ENCODE measurements at places on chromosomes 7 and 10.
A peak's percentile ranks its signal among the peaks of the same experiment; 100 is the strongest.

- DNase-seq = no peak
Observed at GRCh38 chr10:124692100-124692446, 52.1 kb downstream of the FAM53B start.

DNA sequence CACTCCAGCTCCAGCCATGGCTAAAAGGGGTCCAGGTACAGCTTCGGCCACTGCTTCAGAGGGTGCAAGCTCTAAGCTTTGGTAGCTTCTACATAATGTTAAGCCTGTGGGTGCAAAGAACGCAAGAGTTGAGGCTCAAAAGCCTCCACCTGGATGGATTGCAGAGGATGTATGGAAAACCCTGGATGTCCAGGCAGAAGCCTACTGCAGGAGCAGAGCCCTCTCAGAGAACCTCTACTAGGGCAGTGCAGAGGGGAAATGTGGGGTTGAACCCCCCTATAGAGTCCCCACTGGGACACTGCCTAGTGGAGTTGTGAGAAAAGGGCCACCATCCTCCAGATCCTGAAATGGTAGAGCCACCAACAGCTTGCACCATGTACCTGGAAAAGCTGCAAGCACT, 10.7 kb upstream of the RNF32 start:
- DNase-seq = no peak

GRCh38 chr10:14369906-14370305, 39.2 kb upstream of the FRMD4A start:
- DNase-seq = no peak

GRCh38 chr7:158818325-158819213, 10.7 kb downstream of the ESYT2 start:
- DNase-seq = peak; percentile 84

DNA sequence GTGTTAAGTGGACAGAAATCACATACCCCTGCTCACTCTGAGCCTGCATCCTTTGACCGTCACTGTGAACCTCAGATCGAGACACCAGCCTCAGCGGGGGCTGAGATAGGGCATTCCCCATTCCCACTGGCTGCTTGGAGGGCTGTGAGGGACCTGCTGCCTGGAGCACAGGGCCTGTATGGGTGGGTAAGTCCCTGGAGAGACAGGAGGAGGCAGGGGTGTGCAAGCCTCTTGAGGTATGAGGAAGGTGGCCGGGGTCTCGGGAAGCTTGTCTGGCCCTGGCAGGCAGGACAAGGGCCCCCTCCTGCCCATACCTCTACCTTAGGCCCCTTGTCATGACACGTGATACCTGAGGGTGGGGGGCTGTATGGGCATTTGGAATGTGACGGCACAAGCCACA, 187.4 kb downstream of the MGMT start:
- DNase-seq = no peak

DNA sequence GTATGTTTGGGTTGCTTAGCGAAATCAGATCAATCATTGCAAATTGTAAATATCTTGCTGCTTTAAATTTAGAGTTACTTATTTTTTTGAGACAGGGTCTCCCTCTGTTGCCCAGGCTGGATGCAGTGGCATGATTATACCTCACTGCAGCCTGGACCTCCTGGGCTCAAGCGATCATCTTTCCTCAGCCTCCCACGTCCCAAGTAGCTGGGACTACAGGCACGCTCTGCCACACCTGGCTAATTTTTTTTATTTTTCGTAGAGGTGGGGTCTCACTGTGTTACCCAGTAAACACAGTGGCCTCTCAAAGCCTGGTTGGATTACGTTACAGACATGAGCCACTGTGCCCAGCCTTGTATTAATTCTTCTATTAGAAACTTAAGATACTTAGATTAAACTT, 1.7 kb downstream of the VDAC2 start:
- DNase-seq = no peak

- DNase-seq = no peak
Observed at GRCh38 chr10:101151395-101151794, 20.3 kb downstream of the TLX1 start.

DNA sequence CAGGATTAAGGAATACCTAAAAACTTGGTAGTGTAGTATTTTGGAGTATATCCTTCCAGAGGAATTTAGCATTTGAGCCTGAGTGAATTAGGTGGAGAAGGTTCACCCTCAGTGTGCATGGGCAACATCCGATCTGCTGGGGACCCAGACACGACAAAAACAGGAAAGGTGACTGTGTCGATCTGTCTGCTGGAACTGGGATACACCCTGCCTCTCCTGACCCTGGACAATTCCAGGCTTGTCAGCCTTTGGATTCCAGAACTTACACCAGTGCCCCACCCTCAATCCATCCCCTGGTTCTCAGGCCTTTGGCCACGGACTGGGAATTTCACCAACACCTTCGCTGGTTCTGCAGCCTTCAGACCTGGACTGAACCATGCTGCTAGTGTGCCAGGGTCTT, 41.9 kb downstream of the PTPRE start:
- DNase-seq = no peak

GRCh38 chr10:103800789-103801540, 54.4 kb downstream of the SH3PXD2A start:
- no peak for DNase-seq

- DNase-seq = no peak
Observed at GRCh38 chr7:80661729-80662128, 23.3 kb downstream of the CD36 start.

DNA sequence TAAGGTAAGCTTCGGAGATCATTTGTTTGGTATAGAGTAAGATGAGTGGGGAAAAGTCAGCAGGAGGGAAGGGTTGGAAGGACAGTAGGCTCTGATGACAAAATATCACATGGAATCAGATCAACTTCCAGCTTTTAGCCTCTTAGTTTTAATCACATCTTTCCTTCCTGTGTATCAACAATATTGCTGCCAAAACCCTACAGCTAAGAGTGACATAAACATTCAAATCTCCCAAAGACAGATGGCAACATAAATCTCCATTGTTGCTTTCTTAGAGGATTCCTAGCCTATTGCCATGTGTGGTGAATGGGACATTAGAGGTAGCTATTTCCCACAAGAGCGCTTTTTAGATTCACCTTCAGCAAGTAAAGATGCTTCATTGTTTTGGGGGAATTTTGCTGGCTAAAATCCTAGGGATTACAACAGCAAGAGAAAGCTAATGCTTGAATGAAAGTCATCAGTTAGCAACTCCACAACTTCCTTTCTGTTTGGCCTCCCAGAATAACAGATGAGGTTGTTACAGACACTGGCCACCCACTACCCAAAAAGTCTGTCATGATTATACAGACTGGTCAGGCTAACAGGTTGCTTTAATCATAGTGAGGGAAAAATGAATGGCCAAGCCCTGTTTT, 35.2 kb upstream of the FZD1 start:
- no peak for DNase-seq

DNA sequence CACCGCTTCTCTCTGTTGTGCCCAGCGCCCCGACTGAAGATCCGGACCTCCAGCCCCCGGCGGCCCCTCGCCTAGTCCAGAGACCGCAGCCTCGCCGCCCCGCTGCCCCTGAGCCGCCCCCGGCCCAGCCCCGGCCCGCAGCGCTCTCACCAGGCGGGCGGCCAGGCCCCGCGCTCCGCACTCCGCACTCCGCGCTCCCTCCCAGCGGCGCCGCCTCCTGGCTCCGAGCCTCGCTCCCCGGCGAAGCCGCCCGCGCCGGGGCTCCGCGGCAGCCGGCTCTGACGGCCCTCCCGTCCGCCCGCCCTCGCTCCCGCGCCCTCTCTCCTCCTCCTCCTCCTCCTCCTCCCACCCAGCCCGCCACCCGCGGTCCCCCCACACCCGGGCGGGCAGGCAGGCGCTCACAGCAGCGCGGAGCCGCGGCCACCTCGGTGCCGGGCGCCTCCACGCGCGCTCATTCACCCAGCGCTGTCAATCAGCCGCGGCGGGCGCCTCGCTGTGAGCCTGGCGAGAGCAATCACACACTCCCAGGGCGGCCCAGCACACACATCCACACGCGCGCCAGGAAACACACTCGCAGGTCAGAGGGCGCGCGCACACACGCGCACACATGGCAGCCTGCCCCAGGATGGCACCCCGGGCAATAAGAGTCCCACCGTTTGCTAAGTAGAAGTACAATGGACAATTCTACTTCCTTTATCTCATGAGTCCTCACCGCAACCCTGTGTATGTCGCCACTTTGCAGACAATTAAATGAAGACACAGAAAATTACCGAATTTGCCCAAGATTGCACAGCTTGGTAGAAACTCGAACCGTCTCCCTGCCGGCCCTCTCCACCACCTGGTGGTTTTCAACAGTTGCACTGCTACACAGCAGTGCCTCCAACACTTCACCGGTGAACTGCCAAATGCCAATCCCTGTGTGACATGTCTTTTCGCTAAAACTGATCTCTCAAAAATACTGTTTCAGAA, at the start of gene PRRT4:
Gene PRRT4 (minus strand): TSS at position 280 of the 969 bp plus-strand sequence.
- DNase-seq = no peak

GRCh38 chr10:75497997-75498883, 66.8 kb downstream of the LRMDA start:
- no peak for DNase-seq

DNA sequence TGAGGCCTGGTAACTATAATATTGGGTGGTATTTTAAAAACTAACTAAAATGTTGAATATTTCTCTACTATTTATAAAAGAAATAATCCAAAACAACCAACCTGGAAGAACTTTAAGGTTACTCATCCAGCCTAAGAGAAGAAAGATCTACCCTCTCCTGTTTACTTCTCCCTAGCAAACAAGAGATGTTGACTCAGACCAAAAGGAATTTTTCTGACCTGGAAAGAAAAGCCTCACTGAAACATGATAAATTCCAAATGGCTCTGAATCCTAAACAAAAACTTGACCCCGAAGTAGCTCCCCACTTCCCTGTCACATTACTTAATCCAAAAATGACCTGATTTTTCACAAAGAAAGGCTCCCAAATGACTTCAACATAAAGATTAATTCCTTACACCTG, 101.2 kb downstream of the PARD3 start:
- no peak for DNase-seq

GRCh38 chr7:47647181-47647917, 65.4 kb upstream of the TNS3 start:
- no peak for DNase-seq

GRCh38 chr7:151710646-151711434, 166.1 kb downstream of the PRKAG2 start:
- DNase-seq = no peak

Data from HS-5 (cell line).